Renal cortical epithelial cell (primary cell): ENCODE measurements at places on chromosomes 2 and 18.
A peak's percentile ranks its signal among the peaks of the same experiment; 100 is the strongest.

GRCh38 chr2:220228310-220229006 is 601.0 kb downstream of the SLC4A3 start:
- DNase-seq: peak; percentile 98

DNA sequence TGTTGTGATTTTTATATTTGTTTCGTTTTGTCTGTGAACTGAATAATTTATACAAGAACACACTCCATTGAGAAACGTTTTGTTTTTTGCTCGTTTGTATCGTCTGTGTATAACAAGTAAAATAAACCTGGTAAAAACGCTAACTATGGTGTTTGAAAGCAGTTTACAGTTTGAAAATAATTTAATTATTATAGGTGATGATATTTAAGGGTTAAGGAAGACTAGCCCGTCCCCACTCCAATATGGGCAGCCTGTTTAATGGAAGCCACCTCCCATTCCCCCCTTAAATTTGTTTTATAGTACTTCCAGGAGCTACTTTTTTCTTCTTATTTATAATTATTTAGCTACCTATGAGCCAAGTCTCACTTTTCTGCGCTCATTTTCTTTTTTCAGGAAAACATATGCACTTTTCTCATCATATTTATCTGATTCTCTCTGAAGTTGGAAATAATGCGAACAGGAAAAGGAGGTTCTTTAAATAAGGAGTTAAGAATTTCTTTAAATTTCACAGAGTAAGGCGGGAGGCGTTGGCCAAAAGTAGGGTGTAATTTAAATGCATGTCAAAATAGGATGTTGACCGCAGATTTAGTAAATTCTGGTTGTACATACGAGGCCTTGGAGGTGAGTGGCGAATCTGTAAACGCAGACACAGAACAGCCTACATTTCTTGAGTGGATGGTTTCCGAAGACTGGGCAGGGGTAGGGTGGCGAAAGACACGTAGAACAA is 9.8 kb downstream of the TBR1 start:
- DNase-seq: no peak

- peak; percentile 50 for DNase-seq
Measured at GRCh38 chr2:163182764-163183354, 344.3 kb upstream of the KCNH7 start.

GRCh38 chr18:3014503-3015203 is 1.7 kb upstream of the LPIN2 start:
- DNase-seq: no peak

DNA sequence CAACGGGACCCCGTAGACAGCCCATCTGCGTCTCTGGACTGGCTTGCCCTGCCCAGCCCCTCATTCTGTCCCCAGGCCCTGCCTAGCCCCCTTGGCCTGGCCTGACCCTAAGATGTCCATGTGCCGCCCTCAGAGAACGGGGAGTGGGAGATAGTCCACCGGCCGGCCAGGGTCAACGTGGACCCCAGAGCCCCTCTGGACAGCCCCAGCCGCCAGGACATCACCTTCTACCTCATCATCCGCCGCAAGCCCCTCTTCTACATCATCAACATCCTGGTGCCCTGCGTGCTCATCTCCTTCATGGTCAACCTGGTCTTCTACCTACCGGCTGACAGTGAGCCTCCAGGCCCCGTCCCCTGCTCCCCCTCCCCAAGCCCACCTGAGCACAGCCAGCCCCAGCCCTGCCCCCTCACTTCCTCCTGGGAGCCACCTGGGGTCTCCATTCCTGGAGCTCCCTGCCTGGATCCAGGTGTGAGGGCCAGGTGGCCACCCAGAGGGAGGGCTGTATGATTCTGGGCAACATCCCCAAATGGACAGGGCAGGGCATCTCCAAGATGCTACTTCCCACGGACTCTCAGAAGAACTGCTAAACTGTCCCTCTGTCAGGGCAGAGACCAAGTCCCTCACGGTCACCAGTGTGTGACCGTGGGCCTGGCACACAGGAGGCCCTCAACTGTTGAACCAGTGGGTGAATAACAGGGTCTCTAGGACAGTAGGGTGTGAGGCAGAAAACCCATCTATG is 4.0 kb downstream of the CHRND start:
- DNase-seq: no peak

DNA sequence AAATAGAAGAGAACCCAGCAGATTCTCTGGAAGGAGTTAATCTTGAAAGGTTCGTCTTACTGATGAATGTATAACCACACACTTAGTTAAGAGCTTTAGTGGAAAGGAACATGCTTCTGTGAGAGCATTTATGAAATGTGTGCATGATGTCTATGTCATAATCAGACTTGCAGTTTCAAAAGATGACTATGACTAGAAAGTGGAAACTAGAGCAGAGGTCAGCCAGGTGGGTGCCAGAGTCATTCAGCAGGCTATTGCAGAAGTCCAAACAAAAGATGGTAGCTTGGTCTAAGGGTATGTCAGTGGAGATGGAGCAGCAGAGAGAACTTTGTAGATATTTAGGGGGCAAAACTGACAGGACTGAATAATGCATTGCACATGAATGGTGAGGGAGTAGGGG is 825.8 kb downstream of the DCC start:
- no peak for DNase-seq

DNA sequence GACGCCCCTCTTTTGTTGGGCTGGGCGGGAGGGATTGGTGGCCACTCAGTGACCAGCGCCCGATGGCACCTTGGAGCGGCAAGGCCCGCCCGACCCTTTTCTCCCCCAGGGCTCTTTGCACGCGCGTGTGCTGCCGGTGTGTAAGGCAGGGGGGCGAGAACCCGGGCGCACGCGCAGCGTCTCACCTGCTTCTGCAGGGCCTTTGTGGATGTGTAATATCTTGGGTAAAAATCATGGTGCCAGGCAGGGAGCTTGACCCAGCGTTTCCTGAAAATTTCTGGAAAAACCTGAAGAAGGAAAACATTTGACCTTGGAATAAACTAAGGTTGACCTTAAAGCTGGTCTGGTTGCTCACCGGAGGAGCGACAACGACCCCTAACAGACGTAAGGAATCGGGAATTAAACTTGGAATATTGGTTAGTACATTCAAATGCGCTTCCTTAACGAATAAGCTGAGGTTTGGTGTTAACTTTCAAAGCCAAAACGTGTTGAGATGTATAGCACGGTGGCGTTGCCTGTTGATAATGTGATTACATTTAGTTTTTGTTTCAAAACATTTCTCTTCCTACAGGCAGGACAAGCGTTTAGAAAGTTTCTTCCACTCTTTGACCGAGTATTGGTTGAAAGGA is 438 bp downstream of the HSPE1 start:
- DNase-seq: no peak

DNA sequence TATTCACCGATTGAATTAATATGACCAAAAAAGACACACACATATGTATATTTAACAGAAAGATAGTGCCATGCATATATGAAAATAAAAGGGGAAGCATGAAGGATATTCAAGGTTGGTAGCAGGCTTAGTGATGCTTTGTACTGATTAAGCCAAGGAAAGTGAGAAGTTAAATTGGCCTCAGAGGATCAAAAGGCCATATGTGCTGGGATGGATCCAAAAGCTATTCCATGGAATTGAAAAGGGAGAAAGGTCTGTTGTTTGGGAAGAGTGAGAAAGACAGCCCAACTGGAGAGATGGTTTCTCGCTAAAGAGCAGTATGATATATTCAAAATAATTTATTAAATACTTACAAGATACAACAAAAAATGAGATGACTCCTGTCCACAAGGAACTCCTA is 65.9 kb downstream of the INSIG2 start:
- DNase-seq: no peak

- no peak for DNase-seq
Measured at GRCh38 chr2:39625927-39626270, 39.8 kb upstream of the TMEM178A start.

DNA sequence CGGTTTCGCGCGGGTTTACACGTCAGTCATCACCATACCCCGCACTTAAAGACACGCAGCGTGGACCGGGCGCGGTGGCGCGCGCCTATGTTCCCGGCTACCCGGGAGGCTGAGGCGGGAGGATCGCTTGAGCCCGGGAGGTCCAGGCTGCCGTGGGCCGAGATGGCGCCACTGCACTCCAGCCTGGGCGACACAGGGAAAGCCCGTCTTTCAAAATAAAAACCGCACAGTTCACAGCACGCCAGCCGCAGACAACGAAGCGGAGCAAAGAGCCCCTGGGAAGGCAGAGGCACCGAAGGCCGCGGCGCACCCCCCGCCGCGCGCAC is 328 bp downstream of the DTYMK start:
- DNase-seq: no peak

GRCh38 chr2:159562248-159562647 is 54.1 kb downstream of the BAZ2B start:
- no peak for DNase-seq

- peak; percentile 69 for DNase-seq
Measured at GRCh38 chr2:205660521-205661124, 21.7 kb upstream of the NRP2 start.

DNA sequence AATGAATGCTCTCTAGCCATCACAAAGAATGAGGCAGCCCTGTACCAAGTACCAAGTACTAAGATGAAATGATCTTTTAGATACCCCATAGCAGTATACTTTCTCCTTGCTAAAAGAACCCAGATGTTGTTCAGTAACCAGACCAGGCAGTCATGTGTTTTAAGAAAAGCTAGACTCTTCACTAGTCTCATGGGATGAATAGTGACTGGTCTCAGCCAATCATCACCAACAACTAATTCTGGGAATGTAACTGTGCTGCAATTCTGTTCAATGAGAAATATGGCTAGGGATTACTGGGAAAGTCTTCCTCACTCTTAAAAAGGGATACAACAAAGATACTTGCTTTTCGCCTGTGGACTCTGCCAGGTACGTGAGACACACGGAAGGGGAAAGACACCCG is 29.5 kb downstream of the MBOAT2 start:
- no peak for DNase-seq

- no peak for DNase-seq
Measured at GRCh38 chr2:136051001-136051724, 65.7 kb upstream of the DARS1 start.

DNA sequence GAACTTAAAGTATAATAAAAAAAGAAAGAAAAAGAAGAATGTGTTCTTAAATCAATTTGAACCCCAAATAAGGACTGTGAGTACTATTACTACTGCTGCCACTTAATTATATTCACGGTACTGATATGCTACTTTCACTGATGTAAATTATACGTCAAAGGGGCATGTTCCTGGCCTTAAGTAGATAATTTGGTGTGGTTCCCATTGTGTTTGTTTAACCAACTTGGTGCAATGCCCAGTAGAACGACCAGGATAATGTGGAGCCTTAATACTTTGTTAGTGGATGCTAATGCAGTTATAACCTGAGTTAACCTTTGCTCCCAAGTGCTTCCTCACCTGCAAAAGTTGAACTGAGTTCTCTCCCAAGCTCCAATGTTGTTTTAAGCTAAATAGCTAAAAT is 142.0 kb downstream of the NR4A2 start:
- no peak for DNase-seq

DNA sequence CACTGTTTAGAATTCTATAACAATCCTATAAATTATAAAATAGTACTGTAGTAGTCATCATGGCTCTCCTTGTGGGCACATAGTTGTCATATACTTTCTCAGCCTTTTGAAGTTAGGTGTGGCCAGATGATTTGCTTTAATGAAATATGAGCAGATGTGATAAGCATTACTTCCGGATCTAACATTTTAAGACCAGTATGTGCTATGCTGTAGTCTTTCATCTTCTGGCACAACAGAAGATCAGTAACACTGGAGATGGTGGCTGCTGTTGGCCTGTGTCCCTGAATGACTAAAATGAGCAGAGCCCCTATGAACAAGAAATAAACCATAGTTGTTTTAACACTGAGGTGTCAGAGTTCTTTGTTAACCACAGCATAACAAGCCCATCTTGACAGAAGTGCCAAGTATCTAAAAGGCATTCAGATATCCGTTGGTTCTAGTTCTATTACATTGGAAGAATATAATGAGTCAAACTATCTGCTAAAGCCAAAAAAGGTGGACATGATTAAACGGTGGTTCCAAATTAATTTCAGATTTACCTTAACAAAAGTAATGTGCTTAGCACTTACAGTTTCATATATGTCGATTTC is 6.3 kb downstream of the MEX3C start:
- DNase-seq: no peak

DNA sequence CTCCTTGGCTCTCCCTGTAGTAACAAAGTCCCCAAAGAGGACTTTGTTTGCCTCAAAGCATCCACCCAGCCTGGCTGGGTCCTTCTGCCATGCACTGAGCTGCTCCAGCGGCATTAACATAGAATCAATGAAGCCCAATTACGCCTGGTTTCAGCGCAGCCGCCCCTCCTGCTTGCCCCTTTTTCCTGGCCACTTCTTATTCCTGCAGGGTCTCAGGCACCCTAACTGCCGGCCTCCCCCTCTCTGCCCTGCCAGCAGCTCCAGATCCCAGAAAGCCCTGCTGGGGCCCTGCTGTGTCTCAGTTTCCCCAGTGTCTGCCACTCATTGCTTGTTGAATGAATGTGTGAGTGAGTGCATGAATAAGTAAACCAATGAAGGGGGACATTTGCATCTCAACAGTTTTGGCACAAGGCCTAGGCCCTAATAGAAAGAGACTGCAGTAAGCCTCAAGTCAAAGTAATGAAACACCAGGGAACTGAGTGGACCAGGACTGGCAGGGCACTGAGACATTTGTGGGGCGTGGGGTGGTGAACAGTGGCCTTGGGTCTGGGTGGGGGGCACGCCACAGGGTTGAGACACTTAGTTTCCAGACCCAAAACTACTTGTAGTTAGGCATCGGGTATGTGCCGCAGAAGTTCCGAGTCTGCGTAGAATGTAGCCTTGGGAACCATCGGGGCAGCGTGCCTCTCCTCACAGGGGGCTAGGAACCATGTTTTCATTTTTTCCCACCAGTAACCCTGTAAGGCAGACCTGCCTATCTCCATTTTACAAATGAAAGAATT is 60.6 kb downstream of the SMAD7 start:
- DNase-seq: no peak

- peak; percentile 4 for DNase-seq
Measured at GRCh38 chr2:188819792-188820191, 154.4 kb upstream of the COL3A1 start.

DNA sequence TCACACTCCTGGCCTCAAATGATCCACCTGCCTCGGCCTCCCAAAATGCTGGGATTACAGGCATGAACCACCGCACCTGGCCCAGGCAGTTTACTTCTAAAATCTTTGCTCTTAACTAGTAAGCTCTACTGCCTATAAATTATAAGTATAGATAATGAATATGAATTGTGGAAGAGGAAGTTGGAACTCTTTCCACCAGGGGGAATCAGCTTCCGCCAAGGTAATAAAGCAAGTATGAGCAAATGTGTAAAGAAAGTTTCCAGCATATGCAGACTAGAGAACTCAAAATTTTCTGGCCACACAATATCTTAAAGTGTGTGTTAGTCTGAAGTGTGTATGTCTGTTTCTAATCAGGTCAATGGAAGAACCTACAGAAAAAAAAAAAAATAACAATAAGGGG is 68.1 kb downstream of the RMDN2 start:
- peak; percentile 56 for DNase-seq

- no peak for DNase-seq
Measured at GRCh38 chr2:179555691-179556283, 291.2 kb upstream of the SESTD1 start.
